ENCODE measurements at places on chromosomes 3 and 15. TPM values are rescaled to one million over a fixed set of nuclear protein-coding genes. Genes with fewer than 3 reads are reported as not detected.

KIF15 gene
- total RNA-seq, result 5.6 TPM

IGSF11 gene
- total RNA-seq, result not detected

SLC22A13 gene
- total RNA-seq, result 1.9 TPM

GHRL gene
- not detected for total RNA-seq

TMOD2 gene
- 5.3 TPM for total RNA-seq

POLQ gene
- 5.8 TPM for total RNA-seq

GOLGA8T gene
- 0.61 TPM for total RNA-seq

SLC38A3 gene
- not detected for total RNA-seq

THSD4 gene
- 38.2 TPM for total RNA-seq

CDHR4 gene
- total RNA-seq, result 0.44 TPM

AMIGO3 gene
- 0.79 TPM for total RNA-seq

SPESP1 gene
- total RNA-seq, result 16.8 TPM

DLL4 gene
- total RNA-seq, result 0.10 TPM

ARPP19 gene
- 213 TPM for total RNA-seq

CPN2 gene
- total RNA-seq, result not detected

SENP7 gene
- 11.9 TPM for total RNA-seq

MED12L gene
- 0.47 TPM for total RNA-seq

KCNAB1 gene
- 0.44 TPM for total RNA-seq

SSUH2 gene
- total RNA-seq, result 0.32 TPM

GASK1A gene
- not detected for total RNA-seq

NOX5 gene
- total RNA-seq, result 1.4 TPM

CSPG4 gene
- total RNA-seq, result 0.05 TPM

HCLS1 gene
- 1.6 TPM for total RNA-seq

CYP8B1 gene
- total RNA-seq, result not detected

GCNT3 gene
- total RNA-seq, result not detected

HOMER2 gene
- total RNA-seq, result 8.8 TPM

MST1R gene
- total RNA-seq, result 66.4 TPM

SPSB4 gene
- not detected for total RNA-seq

MYZAP gene
- 1.3 TPM for total RNA-seq

CASR gene
- total RNA-seq, result not detected
